ENCODE measurements at places on chromosomes 13 and 19. TPM values are rescaled to one million over a fixed set of nuclear protein-coding genes. Genes with fewer than 3 reads are reported as not detected.

DNA sequence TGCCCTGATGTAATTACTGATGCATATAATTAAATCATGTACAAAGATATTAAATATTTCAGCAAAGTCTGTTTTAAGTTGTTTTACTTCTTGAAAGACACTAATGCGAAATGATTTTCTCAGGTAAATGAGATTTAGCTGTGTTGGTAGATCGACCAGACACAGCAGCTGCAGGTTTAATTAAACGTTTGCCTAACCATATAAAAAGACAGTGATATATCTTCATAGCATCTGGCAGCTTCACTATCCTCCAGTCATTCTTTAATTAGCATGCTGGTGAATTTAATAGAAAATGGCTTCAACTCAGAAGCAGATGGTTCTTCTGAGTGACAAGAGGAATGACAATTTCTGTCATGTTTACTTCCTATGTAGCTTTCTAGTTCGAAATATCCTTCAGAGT, 69.3 kb downstream of the NHLRC3 start:
- no peak for DNase-seq

SIGLEC8 gene
- total RNA-seq = 0.19 TPM

GRCh38 chr13:80751854-80752253, 410.9 kb upstream of the SPRY2 start:
- DNase-seq = no peak

DNA sequence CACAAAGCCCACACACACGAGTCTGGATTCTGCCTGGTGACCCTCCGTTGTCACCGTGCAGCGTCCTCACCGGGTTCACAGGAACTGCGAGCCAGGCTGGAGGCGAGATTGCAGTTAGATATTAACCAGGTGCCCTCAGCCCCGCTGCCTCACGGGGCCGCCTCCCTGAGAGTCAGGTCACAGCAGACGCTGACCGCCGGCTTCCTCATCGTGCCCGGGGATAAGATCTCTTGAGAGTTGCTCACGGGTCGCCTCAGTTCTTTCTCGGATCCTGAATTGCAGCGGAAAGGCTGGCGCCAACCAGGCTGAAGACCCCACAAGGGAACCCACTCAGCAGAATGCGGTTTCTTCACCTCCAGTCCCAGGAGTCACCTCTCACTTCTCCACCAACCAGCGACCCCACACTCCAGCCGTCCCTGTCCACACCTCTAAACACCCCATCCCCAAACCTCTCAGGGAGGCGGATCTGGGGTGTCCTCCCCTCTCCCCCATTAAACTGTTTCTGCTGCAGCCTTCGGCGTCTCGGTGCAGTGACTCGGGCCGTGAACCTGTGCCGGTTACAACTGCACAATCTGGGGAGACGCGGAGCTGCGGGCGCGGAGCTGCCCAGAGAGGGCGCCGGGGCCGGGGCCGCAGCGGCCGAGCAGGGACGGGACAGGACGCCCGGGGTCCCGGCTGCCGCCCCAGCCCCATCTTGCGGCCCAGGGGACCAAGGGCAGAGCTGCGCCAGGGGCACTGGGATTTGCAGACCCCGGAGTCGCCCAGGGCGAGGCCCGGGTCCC, 591 bp downstream of the ZNF823 start:
- peak; percentile 88 for DNase-seq

CD33 gene
- total RNA-seq = 10.0 TPM

- no peak for DNase-seq
Measured at GRCh38 chr19:30325676-30326392, 46.4 kb upstream of the ZNF536 start.

DNA sequence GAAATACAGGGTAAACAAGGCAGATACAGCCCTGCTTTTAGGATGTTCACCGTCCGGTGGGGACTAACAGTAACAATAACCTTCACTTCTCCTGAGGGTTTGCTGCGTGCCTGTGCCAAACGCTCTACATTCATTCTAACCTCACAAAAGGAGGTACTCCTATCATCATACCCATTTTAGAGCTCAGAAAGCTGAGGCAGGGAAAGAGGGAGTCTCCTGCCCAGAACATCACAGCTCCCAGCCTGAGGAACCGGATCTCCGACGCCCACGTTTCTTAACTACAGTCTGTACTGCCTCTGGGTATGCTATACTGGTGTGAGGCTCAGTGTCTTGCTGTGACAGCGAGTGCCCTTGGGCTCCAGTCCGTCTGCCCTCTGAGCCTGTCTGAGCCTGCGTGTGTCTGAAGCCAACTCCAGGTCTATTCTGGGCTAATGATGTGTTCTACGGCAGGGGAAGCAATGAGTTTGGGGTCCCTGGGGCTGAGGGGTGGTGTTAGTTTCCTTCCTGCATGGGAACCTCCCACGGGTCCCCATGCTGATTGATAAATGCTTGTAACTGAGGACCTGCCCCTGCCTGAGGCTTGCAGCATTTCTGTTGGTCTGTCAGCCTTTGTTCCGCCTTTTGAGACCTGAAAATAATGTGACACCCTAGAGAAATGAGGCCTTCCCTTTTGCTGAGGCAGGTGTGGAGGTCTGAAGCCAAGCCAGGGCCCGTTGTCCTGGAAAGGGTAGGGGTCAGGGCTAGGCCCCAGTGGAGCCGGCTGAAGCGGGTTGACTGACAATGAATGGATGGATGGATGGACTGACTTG, 4.9 kb downstream of the LIPE start:
- no peak for DNase-seq

DNA sequence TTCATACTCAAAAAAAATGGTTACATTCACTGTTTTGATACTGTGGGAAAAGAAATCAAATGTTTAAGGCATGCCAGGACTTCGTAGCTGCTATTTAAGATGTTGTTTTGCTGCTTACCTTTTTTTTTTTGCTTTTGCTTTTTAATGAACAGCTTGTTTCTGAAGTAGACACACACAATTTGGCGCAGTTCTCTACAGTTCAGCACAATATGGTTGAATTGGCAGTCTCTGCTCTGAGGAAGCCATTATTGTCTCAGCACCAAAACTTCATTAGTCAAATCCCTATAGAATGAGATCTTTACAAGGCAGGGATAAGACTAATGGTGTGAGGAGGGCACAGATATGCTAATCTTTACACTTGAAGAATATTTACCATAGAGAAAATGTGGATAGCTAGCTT, 197.6 kb downstream of the SLITRK5 start:
- no peak for DNase-seq

- no peak for DNase-seq
Measured at GRCh38 chr19:47109541-47110375, 3.8 kb downstream of the ZC3H4 start.

DNA sequence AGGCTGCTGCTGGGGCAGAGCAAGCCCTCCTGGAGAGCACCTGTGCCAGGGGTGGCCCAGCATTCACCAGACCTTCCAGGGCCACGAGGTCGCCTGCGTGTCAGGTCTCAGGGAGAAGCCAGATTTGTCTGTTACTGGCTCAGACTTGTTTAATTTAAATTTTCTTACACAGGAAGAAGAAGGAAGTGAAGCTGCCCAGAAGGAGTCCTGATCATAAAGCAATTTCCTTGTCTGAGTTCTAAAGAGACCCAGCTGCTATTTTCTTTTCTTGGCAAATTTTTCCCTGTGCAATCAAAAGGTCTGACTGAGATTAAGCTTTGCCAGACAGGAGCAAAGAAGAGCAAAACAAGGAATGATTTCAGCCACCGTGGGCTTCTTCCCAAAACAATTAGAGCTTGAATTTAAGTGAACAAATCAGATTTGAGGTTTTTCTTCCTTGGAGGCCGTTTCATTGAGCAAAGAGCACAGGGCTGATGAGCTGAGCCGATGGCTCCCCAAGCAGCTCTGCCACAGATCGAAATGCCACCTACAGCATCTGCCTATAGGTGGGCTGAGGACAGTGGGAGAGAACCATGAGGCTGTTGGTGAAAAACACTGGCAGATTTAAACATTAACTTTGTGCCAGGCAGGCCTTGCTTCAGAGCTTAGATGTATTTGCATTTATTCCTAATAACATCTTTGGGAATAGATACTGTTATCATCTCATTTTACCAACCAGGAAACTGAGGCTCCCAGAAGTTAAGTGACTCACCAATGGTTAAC, 40.1 kb downstream of the HSPH1 start:
- no peak for DNase-seq

DNA sequence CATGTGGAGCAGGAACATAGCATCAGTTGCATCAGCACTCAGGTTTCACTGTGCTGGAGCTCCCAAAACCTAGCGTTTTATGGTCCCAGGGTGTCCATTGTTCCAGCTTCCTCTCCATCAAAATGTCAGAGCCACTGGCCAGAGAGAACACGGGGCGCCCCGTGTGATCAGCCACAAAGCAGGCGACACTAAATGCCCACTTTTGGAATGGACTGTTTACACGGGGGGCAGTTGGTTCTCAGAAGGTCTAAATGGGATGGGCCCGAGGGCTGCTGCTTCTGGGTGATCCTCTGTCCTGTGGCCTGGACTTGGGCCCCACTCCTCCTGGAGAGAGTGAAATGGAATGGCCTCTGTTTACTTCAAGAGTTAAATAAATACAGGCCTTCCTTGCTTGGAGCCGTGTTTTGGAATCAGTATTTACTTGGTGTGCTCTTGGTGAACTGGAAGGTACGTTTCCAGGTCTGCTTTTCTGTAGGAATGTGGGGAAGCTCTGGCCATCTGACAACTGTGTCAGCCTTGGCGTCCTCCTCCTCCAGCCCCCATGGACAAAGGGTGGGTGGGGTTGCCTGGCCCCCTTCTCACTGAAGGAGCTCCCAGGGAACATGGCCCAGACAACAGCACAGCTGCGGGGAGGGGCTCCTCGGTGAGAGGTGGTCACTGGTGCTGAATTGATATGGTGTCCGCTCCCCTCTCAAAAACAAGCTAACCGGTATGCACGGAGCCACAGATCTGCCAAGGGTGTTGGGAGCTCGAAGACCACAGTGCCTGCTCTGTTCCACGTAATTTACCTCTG, 16.1 kb upstream of the MCF2L start:
- peak; percentile 45 for DNase-seq

DNA sequence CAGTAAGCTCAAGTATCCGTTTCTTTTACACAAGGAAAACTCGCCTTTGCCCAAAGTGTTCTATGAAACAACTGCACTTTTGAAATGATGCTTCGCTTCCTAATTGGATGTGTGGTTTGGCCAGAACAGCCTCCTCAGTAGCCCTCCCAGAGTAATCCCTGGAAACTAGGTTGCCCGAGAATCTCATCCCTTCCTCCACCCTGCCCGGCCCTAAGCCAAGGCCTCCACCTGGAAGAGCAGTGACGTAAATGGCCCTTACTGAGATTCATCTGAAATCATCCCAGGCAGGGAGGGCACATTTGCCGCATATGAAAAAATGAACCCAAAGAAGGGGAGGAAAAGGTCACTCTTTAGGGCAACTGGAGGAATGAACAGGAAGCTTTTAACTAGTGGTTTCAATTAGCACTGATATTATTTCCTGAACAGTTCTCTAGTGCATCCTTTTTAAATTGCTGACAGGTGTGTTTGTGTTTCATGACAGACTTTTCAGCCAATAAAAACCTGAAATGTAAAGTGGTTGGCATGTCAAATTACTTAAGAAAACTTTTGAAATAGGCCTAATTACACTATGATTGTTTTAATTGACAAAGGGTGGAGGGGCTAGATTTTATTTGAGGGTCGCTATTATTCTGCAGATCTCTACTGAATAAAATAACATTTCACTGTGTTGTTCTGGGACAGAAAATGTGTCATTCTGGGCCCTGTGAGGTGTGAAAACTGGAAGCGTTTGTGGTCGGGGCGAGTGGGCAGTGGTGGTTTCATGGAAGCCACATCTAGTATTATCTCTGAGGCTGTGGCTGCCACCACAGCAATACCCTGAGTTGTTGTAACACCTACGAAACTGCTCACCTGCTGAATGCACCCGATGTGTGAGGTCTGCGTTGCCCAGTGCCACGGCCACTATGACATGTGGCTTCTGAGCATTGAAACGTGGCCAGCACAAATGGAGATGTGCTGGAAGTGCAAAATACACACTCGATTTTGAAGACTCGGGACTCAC, 112.1 kb downstream of the ZIC5 start:
- DNase-seq = no peak

PALM3 gene
- total RNA-seq = 0.74 TPM

IFNL1 gene
- total RNA-seq = not detected

DNA sequence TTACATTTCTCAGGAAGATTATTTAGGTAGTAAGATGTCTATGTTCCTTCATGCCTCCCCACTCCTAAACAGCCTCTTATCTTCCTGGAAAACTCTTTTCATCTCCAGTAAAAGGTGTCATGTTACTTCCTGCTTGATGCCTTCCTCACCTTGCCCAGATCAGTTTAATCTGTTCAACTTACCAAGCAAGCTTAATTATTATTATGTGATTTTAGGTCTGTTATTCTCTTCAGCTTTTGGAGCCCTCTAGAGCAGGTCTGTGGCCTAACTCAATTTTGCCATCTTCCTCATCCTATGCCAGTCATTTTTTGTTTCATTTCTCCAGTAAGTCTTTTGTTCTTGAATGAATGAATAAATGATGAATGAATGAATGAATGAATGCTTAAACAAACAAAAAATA, 528.4 kb downstream of the DCT start:
- DNase-seq = no peak

ERF gene
- 54.5 TPM for total RNA-seq

DNA sequence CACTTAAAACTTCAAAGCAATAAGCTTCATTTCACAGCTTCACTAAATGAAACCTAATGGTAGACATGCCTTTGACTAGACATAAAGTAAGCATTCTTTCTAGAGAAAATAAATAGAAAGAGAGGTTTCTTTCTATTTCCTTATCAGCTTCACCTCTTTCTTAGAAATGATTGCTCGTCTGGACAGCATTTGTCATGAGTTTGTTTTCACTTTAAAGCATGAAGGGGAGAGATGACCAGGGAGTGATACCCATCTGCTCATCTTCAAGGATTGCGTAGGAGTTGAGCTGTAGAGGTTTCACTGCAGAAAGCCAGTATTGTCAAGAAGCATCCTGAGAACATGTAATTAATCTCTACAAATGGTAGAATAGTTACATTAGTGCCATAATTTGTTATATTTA, 61.3 kb downstream of the COL4A2 start:
- no peak for DNase-seq

DNA sequence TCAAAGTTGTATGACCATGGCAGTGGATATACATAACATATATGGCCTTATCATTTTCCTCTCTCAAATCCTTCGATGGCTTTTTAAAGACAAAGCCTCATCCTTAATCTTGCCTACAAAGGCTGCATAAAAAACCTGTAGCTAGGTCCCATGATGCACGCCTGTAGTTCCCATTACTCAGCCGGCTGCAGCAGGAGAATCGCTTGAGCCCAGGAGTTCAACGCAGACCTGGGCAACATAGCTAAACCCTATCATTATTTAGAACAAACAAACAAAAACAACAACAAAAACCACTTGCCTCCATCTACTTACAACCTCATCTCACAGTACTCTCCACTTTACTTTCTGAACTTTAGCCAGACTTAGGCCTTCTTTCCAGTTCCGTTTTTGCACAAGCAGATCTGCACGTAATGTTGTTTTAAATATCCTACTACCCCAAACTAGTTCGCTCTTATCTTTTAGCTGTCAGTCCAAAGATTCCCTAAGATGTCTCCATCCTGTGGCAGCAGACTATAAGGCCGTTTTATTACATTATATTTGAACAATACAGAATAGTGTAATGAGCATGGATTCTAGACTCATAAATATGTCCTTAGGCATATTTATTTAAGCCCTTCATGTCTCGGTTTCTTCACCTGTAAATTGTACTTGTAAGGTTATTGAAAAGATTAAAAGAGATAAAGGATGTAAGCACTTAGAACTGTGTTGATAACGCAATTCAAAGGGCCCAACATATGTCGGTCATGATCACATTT, 969 bp upstream of the POMP start:
- DNase-seq = no peak

SHISA7 gene
- not detected for total RNA-seq

- DNase-seq = no peak
Measured at GRCh38 chr13:64087624-64088023, 2672.0 kb upstream of the PCDH20 start.

COLGALT1 gene
- 69.1 TPM for total RNA-seq

All from posterior vena cava (tissue), 2 donors.